NCI-H774 (cell line): ENCODE measurements at places on chromosomes 16 and 17.

GRCh38 chr16:54283725-54284318 is 2.8 kb downstream of the IRX3 start:
- DNase-seq, result no peak

DNA sequence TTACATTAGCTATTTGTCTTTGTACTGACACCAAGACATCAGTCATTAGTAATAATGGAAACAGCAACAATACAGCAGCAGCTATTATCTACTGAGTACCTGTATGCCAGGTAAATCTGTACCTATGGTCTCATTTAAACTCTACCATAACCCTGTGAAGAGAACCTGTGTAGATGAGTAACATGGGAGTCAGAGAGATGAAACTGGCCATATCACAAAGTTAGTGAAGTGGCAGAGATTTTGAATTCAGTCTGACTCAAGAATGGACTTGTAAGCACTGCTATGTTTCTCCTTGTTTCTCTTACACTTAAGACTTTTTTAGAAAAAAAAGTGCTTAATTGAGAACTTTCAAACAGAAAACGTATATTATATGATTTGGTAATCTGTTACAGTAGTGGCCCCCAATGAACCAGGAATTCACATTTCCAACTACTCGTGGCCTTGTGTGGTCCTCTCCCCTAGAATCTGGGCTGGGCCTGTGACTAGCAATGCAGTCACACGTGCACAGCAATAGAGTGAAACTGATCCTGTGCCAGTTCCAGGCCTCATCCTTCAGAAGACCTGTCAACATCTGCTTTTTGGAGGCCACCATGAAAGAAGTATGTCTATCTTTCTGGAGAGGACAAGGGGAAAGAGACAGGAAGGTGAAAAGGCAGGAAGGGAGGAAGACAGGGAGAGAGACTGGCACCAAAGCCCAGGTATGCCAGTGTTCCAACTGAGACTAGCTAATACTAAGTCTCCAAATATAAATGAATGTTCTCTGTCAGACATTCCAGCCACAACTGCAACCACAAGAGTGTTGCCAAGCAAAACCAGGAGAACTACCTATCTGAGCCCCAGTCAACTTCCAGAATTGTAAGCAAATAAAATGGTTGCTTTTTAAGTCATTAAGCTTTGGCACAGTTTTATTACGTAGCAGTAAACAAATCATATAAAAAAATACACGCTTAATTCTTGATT is 12.0 kb downstream of the CRLF3 start:
- DNase-seq, result no peak

- no peak for DNase-seq
These were observed 6.4 kb downstream of the DPEP1 start for GRCh38 chr16:89619840-89620239.

DNA sequence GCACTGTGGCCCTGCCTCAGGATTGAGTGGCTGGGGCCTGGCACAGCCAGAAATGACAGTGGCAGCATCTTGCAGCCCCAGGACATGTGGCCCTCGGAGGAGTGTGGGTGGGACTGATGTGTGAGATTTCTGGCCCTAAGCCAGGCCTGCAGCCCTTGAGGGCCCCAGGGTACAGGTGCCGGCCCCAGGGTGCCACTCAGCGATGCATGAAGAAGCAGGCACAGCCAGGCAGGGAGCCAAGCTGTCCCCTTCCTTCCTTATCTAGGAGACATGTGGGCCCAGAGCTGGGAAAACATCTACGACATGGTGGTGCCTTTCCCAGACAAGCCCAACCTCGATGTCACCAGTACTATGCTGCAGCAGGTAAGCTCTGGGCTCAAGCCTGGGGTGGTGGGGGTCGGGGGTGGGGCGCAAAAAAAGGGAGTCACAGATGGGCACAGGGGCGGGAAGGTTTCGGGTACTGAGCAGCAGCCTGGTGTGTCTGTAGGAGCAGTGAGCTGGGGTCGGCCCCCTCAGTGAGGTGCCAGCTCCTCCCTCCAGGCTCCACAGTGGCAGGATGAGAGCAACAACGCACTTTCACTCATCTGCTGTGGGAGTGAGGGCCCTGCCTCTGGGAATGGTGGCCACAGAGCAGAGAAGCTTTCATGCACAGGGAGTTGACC is 4.1 kb downstream of the ACE start:
- DNase-seq, result peak; percentile 46

DNA sequence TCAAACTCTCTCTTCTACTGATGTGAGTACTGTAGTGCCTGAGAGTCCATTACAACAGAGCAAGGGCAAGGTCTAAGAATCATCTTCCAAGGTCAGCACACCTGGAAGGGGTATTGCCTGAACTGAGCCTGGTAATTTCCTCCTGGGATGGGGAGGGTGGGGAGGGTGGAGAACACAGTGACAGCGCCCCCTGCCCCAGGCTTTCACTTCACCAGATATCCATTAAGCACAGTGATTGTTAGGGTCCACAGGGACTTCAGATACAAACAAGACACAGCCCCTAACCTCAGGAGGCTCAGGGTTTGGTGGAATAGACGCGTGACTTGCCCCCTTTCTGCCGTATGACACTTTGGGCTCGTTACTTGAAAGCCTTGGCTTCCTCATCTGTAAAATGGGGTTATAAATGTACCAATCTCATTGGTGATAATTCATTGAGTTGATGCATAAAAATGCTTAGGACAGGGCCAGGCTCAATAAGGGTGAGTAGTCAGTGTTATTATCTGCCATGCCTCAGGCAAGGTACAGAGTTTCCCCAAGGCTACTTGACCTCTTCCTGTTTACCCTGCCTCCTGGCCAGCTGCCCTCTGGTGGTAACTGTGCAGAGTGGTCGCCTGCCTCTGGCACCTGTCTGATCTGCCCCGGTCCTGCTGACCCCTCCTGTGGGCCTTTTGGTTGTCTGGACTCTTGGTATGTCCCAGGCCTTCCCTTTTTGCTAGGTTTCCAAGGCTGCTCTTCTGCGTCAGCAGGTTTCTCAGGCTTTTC is 13.1 kb upstream of the BRD7 start:
- DNase-seq, result no peak

GRCh38 chr17:35119370-35120165 is at the start of gene RAD51D:
Gene RAD51D, minus strand, starts transcription at chr17:35119860. Its CDS starts 247 bp downstream, at chr17:35119613.
- DNase-seq, result peak; percentile 87

DNA sequence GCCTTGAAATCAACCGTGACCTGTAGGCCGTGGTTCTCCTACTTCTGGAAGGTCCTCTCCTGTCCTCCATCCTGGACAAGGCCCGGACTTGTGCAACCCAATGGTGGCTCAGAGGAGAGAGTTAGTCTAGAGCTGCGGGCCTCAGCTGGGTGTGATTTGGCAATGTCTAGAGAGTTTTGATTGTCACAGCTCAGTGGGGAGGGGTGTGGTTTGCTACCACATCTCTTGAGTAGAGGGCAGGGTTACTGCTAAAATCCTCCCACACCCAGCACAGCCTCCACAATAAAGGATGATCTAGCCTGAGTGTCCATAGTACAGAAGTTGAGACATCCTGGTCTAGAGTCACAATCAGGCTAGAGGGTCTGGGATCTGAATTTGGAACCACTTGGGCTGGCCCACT is 40.3 kb downstream of the MYH13 start:
- no peak for DNase-seq

DNA sequence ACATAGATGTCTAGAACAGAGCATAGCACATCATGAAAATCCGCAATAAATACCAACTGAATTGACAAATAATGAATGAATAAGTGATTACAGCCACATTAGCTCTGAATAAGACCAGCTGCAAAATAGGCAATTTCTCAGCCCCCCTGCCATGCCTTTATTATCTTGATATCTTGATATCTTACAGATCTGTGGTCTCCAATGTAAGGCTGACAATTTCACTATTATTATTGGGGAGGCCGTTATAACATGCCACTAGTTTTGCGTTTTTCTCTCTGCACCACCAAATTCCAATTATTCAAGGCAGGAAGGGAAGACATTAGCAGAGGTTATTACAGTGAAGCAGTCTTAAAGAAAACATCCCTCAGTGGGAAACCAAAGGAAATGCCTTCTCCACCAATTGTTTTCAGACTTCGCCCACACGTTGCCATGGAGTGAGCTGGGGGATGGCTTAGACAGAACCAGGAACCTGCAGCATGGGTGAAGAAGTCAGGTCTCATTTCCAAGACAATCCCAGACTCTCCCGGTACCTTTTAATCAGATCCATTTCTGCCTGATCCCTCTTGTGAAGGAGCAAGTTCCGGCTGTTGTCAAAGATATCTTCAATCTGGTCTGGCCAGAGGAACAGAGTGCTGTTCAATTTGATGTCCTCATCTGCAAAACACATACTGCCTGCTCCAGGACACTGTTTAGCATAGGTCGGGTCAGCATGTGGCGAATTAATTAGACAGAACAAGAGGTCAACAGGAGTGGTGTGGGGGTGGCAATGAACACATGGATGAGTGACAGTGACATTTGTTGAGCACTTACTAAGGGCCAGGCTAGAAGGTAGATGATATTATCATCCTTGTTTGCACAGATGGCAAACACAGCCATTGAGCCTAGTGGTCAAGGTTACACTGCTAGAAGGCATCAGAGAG is 46.4 kb downstream of the DNAH3 start:
- DNase-seq, result no peak

GRCh38 chr16:54936979-54937670 is 6.5 kb downstream of the IRX5 start:
- peak; percentile 38 for DNase-seq

- no peak for DNase-seq
These were observed 33.1 kb downstream of the HS3ST2 start for GRCh38 chr16:22847100-22847499.

DNA sequence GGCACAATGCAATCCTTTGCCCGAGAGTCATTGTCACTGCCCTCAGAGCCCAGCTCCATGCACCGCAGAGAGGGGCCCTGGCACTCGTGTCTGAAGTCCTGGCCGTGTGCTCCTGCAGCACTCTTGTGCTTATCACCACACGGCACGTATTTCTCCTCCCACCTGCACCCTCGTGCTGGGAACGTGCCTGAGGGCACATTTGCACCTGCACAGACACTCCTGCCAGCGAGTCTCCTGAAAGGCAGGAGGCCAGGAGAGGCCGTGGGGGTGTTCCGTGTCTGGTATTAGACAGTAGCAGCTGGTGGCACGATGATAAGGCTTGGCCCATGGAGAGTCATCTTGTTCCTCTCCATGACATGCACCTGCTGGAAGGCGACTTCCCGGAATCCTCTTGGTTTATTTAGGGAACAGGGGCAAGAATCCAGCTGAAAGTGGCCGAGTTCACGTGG is 3.4 kb upstream of the ACSF3 start:
- DNase-seq, result no peak

DNA sequence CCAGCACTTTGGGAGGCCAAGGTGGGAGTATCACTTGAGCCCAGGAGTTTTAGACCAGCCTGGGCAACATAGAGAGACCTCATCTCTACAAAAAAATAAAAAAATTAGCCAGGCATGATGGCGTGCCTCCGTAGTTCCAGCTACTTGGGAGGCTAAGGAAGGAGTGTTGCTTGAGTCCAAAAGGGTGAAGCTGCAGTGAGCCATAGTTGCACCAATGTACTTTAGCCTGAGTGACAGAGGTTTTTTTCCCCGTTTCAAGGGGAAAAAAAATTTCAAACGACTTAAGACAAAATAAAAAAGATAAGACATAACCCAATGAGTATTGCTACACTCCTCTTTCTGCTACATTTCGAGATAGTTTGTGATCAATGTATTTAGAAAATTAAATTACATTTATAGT is 6.8 kb downstream of the DHX8 start:
- DNase-seq, result no peak

- no peak for DNase-seq
These were observed 27.8 kb upstream of the MRTFB start for GRCh38 chr16:14043278-14043677.
